ENCODE measurements at places on chromosomes 2 and 18. TPM values are rescaled to one million over a fixed set of nuclear protein-coding genes. Genes with fewer than 3 reads are reported as not detected.

- DNase-seq, result no peak
Observed at GRCh38 chr2:27520316-27520715, 23.7 kb downstream of the GCKR start.

- DNase-seq, result no peak
Observed at GRCh38 chr2:140905083-140905781, 1225.6 kb downstream of the LRP1B start.

GRCh38 chr2:64052463-64053241, 33.4 kb upstream of the VPS54 start:
- peak; percentile 10 for DNase-seq

CRYGD gene
- not detected for total RNA-seq

ANKRD53 gene
- total RNA-seq, result not detected

All from Daoy (cell line).